ENCODE measurements at places on chromosomes 16 and 17.

DNA sequence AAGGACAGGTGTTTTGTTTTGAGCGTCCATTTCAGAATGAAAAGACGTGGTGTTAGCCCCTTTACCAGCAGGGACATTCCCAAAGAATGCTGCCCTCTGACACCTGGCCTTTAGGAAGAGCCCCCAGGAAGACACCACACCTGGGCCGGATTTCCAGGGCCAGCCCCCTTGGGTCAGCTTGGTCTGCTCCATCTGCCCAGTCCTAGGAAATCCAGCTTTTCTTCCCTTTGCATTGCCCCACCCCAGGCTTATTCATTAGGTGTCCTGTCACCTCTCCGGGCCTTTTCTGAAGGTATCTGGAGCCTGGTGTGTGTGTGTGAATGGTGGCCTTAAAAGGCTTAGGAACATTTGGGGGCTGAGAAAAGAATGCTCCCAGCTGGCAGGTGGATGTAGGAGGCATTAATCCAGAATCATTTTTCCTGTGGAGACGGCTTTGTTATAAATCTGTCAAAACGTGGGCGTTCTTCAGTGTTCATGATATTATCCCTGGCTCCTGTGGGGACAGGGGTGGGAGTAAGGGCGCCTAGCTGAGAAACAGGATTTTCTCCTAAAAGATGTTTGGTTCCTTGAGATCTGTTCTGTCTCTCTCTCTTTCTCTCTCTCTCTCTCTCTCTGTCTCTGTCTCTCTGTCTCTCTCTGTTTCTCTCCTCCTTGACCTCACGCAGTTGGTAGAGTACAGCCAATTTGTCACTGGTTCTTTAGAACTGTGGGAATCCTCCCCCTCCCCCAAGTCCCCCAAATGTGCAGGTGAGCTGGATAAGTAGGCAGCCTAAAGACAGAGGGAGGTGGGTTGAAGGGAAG, 84.0 kb downstream of the NTN1 start:
- DNase-seq: no peak

GRCh38 chr16:83619381-83620150, 188.2 kb upstream of the HSBP1 start:
- no peak for DNase-seq

- no peak for DNase-seq
These were observed 2106.2 kb downstream of the TP53TG3F start for GRCh38 chr16:35565626-35566025.

DNA sequence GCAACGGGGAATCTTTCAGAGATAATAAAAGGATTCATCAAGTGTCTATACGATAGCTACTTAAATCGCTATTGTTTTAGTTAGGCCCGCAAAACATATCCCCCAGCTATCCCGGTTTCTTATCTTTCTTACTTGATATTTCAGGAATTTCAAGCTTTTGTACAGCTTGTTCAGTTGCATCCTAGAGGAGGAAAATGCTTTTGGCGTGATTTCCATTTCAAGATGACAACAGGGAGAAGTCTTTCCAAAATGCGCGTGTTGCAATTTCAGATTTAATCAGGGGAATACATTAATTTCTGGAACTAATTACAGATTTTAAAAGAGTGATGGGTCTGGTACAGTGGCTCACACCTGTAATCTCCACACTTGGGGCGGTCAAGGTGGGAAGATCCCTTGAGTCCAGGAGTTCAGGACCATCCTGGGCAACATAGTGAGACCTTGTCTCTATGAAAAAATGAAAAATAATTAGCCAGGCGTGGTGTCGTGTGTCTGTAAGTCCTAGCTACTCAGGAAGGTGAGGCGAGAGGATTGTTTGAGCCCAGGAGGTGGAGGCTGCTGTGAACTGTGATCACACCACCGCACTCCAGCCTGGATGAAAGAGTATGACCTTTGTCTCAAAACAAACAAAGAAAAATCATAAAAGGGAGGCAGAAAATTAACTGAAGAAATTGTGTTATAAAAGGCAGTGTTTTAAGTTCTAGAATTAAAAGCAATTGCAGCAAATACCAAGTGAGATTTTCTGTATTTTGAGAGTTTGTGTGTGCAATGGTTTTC, 546.1 kb downstream of the MAF start:
- no peak for DNase-seq

DNA sequence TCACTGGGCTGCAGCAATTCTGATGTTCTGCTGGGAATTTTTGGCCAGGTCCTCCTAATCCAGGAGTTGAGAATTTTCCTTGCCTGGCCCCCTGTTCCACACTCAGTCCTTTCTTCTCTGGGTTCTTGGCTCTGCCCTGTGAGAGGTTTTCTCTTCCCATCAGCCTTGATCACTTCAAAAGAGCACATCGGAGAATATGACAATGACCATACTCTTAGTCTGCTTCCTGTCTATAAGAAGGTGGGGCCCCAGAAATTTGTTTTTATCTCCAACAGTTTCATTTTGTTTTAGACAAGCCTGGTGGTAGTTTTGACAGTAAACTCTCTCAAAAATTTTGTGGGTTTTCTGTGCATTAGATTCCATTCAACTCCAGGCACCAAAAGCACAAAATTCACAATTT, 70.7 kb downstream of the C17orf67 start:
- no peak for DNase-seq

DNA sequence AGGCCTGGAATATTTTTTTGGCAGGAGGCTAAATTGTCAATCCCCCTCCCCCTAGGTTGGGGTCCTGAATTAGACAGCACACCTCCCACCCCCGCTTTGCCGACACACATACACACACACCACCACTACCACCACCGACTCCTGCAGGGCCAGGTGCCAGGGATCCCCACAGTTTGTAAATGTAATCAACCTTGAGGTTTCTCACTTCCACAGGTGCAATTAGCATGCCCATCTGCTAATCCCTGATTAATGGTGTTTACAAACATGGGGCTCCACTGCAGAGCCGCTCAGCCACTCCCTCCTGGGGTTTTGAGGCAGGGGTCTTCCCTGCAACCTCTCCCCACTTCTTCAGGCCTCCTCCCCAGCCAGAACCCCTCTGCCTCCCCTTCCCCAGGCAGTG, 11.8 kb downstream of the MRM1 start:
- no peak for DNase-seq
